ENCODE measurements at places on chromosomes 1 and 21.

DNA sequence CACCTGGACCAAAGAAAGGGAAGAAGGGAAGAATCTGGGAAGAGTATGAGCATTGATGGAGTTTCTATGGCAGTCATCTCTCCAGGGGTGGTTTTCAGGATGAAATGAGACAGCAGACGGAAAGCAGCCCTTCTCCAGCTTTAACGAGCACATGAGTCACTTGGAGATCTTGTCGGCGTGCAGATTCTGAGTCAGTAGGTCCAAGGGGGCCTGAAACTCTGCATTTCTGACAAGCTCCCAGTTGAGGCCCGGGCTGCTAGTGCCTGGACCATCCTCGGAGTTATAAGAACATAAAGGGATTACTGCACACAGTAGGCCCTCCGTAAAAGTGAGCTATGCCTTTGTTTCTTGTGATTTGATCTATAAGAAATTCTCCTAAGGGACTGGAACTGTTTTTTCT is 17.6 kb downstream of the HSPG2 start:
- peak; percentile 73 for DNase-seq

DNA sequence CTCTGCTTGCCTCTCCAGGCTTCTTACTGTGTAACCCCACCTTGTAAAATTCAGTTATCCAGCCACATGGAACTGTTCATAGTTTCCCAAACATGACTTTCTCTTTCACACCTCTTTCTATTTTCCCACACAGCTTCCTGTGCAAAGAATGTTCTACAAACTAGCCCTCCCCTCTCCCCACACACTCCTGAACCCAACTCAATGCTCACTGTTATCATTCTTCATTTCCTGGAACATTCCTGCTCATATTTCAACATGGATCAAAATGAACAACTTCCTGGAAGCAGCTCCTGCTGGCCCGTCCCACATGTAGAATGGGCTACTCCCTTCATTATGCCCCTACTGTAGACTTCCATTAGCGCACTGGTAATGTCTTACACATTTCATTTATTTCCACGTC is 7.5 kb upstream of the HSD11B1 start:
- no peak for DNase-seq

GRCh38 chr1:29679316-29679715 is 443.0 kb downstream of the PTPRU start:
- no peak for DNase-seq

- no peak for DNase-seq
Measured at GRCh38 chr1:77543822-77544448, 138.5 kb downstream of the ZZZ3 start.

GRCh38 chr1:56453016-56453415 is 126.3 kb downstream of the PLPP3 start:
- DNase-seq = no peak

DNA sequence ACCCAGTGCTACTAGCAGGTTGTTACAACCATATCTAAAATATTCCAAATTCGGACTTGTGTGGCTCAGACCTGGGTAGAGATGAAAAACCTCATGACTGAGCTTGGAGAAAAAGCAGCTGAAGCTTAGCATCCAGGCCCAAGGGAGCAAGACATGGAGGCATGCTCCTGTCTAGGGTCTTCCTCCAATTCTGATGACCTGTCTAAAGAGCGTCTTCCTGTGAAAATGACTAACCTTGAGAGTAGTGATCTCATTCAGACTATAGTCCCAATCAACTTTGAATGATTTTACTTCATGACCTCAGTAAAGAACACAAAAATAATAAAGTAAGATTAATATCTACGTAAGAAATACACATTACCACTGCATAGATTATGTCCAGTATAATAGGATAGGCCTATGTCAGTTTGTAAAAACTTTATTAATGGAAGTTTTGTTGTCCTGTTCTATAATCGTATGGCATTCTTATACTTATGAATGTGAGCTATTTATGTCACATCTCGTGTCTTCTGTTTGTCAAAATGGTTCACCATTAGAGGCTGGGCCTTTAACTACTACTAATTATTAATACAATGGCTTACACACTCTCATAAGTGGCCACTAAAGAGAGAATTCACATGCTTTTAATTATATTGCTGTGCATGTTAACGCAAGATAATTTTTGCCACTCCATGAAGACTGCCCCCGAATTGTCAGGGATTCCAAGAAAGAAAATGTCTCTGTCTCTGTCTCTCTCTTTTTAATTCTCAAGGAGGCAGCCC is 201.3 kb downstream of the NCAM2 start:
- DNase-seq = no peak

DNA sequence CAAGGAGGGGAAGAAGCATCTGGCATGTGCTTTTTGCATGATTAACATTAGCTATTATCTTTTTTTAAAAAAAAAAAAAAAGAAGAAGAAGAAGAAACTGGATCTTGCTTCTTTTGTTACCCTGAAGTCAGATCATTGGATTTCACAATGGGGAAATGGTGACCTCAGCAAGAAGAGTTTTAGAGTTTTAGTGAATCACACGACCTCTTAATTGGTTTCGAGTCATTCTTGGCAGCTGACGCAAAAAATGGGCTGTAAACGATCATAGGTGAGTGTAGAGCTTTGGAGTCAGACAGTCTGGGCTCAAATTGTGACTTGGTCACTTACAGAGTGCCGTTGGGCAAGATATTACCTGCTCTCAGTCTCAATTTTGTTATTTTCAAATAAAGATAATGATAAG is 33.3 kb upstream of the PGBD5 start:
- DNase-seq = no peak

- peak; percentile 31 for DNase-seq
Measured at GRCh38 chr1:47978486-47978885, 18.7 kb downstream of the TRABD2B start.

DNA sequence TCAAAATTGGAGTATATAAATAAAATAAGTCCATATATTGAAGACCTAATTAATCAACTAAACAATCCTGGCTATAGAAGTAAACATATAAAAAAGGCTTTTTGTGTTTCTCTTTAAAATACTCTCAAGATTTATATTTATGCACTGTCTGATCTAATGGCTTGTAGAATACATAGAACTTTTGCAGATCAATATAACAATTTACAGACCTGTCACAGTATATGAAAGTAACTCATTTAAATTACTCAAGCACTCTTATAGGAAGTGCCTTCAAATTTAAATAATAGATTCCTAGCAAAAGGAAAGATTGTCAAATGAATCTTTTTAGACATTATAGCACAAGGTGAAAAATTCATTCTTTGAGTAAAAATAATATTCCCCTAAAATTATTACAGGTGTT is 615.8 kb upstream of the RGS18 start:
- no peak for DNase-seq

DNA sequence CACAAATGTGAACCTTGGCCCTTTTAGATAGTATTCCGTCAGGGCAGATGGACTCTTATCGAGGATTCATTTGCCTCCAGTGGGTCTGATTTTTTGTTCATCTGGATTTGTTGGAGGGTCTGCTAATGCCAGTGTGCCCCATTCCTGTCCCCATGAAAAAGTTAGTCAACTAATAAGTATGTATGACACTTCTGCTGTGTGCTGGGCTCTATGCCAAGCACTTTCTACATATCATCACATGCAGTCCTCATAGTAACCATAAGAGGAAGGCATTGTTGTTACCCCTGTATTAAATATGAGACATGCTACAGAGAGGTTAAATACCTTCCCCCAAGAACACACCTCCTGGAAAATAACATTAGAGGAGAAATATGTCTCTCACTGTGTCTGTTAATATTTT is 46.6 kb upstream of the MAB21L3 start:
- DNase-seq = no peak
